ENCODE measurements at places on chromosomes 5 and 9.

- DNase-seq, result no peak
Measured at GRCh38 chr5:135228222-135228621, 170.8 kb downstream of the MACROH2A1 start.

DNA sequence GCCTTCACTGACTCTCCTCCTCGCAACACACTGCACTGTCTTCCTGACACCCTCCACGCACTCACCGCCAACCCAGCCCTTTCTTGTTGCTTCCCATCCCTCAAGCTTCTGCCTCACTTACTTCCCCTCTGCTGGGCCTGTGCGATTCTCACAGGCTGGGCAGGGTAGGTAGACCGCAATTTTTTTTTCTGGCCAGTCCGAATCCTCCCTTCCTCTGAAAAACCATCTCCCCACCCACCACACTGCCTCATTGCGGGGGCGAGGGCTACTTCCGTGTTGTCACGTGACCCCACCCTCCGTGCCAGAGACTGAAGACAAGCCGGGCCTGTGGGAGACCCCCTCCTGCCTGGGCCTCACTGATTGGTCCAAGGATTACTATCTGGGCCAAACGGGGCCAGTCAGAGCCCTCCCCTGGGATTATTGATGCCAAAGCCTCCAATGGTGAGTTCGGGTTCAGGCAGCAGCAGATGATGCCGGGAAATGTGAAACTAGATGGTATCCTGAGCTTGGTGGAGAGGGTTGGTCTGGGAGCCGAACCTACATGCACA is 73.1 kb downstream of the STK10 start:
- DNase-seq, result no peak

GRCh38 chr5:142432369-142432863 is 107.6 kb upstream of the SPRY4 start:
- no peak for DNase-seq

DNA sequence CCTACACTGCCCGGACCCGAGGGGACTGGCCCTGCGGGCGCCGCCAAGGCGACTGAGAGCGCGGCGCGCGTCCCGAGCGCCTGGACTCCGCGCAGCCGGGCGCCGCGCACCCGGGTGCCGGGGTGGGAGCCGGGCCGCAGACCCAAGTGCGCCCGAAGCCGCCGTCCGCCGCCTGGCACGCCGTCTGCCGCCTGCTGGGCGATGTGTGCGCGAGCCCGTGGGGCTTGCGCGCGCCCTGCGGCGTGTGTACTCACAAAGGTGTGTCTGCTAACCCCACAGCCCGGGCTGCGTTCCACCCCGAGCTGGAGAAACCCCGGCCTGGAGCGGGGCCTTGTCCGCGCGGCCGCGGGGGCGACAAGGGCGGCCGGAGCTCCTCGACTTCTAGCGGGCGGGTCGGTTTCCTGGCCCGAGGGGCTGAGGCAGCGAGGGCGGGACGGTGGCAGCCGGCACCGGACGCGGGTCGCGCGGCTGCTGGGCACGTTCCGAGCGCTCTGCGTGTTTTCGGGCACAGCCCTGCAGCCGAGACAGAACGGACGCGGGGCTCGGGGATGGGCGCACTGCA is 1.1 kb upstream of the ZSWIM6 start:
- peak; percentile 89 for DNase-seq

GRCh38 chr5:68194386-68194785 is 21.2 kb upstream of the PIK3R1 start:
- DNase-seq, result no peak

DNA sequence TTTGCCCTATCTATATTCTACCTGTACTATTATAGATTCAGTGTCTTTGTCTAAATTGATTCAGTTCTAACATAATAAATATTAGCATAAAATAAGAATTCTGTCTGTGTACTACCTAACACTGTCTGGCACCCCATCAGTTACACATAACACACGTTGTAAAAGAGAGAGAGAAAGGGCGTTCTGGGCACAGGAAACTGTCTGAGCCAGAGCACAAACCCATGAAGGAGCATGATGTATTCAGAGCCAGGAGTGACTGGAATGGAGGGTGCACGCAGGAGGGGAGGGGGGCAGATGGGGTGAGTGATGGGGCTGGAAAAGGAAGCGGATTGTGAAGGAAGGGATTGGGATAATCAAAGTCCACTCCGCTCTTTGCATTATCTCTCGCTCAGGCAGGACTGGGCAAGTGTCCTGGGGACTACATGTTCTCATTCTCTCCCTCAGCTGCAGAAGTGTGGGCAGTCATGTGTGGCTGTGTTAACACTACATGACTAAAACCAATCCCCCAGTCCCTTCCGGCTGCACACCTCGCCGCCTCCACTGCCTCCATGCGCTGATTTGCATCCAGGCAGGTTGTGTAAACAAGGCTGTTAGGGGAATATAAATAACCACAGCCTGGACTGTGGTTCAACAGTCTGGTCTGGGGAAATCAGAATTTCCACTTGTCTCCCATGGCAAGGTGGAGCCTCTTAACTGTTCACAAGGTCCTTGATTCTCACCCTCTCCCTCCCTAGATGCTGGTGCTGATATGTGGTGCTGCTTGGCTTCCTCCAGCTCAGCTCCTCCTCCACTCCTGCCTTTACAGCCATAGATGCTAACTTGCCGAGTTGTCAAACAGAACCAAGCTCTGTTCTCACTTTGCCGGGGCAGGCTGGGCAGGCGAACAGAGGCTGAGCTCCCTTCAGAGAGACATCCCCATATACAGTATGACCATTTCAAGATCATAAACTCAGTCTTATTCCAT is 367.5 kb upstream of the BRINP1 start:
- DNase-seq, result peak; percentile 72

GRCh38 chr9:111548623-111549022 is 23.6 kb downstream of the ZNF483 start:
- no peak for DNase-seq

DNA sequence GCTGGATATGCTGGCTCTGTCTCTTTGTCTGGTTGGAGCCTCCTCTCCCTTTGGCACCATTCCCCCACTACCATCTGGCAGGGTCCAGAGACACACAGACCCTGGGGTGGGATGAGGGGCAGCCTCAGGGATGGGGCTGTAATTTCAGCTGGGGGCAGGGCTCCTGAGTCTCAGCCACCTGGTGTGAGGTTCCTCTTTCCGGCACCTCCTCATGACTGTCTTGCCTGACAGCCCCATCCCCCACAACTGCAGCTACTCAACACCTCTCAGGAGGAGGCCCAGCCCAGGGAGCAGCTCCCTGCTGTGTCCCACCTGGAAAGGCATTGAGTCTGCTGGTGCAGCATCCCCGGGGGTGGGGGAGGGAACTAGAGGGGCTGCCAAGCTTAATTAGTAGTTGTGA is 11.7 kb upstream of the RPS14 start:
- no peak for DNase-seq

- no peak for DNase-seq
Measured at GRCh38 chr9:18756712-18757125, 276.3 kb downstream of the SAXO1 start.

GRCh38 chr9:130870491-130871381 is 25.9 kb downstream of the QRFP start:
- peak; percentile 81 for DNase-seq

GRCh38 chr5:120954255-120954654 is 490.2 kb downstream of the PRR16 start:
- no peak for DNase-seq

DNA sequence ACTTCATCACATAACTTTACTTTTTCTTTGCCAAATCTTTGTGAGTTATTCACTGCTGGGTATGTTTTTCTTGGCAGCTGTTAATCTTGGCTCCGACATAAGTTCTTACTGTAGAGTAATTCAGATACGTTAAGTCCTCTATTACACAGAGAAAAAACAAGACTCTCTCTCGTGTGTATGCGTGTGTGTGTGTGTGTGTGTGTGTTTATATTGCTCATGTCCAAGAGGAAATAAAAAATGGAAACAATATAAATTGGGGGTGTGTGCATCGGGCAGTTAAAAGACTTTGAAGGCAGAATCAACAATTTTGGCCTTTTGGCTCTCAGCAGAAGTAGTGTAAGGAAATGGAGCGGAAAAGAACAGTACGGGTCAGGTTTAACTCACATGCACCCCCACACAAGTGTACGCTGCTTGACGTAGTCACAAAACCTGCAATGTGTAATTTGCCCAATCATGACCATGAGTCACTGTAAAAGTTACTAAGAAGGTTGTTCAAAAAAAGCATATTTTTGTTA is 67.2 kb upstream of the IFNE start:
- peak; percentile 79 for DNase-seq

DNA sequence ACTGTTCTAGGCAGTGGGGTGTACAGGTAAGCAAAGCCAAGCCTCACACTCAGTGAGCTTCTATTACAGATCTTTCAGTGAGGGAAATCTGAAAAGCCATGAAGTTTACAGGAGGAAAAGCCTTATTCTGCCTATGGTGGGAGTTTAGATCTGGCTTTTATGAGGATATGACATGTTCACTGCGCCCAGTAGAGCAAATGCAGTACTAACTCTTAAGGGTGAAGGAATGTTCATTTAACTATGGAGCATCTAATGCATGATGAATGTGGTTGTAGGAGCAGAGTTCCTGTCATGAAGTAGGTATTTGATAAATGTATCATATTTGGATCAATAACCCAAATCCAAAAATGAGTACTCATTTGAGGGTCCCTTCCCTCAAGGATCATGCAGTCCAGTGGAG is 230.2 kb upstream of the PAPPA start:
- no peak for DNase-seq

- DNase-seq, result no peak
Measured at GRCh38 chr5:121596882-121597281, 254.8 kb upstream of the FTMT start.

DNA sequence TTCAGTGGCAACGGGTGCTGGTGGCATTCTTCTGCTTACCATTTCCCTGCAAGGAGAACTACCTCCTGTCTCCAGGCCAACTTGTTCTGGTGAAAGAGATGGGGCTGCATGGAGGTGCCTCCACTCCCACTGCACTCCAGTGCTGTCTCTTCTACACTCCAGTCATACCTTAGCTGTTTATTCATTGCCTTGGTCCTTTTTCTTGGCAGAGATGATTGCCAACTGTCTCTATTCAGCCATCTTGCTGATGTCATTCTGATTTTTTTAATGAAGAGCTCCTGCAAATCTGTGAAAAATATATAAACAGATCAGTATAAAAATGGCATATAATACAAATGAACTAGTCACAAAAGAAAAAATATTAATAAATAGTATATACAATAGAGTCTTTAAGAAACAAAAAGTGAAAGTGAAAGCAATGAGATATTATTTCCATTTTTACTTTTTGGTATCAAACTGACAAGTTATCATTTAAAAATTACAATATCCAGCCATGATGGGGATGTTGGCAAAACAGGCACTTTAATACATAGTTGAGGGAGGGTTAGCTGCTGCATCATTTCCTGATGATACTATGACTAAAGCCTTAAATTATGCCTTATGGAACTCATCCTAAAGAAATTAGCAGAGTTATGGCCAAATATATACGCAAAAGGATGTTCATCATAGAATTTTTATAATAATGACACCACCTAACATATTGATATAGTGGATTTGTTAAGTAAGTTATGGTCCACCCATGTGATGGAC is 109.4 kb downstream of the CARTPT start:
- DNase-seq, result no peak

DNA sequence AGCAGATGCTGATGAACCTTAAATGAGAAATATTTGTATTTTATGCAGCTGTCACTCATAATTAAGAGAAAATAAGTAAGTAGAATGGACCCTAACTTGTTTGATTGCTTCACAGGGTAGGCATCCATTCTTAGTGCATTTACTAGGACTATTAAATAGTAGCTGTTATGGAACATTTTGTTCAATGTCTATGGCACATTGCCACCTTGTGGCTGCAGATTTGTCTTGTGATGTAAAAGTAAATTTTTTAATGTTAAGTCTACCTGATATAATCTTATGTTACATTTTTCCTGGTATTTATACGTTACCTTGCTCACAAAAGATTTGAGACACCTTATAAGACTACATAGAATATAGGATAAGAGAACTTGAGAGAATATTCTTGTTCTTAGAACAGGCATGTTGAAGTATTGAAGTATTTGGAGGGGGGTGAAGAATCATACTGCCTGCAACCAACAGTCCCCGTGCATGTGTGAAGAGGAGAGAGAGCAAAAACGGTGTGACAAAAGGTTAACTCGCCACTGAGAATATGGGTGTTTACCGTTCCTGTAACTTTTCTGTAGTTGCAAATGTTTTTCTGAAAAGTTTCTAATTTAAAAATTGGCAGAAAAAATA is 161.1 kb downstream of the MAST4 start:
- peak; percentile 64 for DNase-seq

GRCh38 chr5:144336191-144336961 is 165.7 kb downstream of the KCTD16 start:
- no peak for DNase-seq

GRCh38 chr5:123875561-123876275 is 363.7 kb downstream of the CSNK1G3 start:
- DNase-seq, result peak; percentile 79

DNA sequence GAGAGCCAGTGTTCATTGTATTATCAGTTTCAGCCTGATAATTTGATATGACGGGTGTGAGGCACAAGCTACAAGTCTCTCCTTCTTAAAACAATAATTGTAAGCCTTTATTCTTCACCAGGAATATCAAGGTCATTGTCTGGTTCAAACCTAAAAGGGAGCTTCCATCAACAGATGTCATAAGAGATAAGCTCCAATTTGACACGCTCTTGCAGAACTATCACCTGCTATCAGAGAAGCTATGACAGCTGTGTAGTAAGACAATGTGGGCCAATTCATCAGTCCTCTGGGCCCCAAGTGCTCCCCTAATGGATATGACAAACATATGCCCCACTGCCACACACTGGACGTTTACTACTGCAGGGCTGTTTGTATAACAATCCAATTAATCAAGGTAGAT is 1010.2 kb upstream of the DMAC1 start:
- no peak for DNase-seq

DNA sequence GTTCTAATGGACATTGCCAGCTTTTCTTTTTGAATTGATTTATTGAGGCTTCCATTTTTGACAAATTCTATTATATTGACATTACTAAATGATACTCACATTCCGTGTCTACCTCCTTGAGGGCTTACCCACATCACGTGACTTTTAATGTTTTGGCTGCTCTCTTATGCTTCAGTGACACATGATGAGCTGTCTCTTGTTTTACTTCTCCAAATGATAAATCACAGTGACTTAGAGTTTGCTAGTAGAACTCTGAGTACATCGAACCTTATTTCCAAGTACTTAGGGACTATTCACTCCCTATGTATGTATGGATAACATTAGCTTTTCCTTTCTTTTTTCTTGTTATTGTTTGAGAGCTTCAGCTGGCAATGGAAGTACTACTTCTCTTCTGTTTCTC is 169.8 kb upstream of the KCNN2 start:
- DNase-seq, result no peak

DNA sequence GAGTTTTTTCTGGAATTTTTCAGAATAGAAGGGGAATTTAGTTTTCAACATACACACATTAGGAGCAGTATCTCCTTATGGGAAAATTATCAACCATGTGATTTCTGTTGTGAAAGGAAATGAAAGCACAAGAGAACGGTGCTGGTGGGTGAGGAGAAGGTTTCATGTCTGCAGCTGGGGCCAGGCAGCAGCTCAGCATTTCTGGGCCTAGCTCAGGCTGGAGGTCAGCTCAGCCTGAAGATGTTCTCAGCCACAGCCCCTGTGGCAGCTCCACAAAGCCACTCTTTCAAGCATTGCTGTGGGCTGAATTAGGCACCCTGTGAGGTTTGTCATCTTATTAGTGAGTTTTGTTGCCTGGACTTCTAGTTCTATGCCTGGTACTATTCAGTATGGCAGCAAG is 90.3 kb downstream of the DIRAS2 start:
- DNase-seq, result no peak
